RKO (cell line): ENCODE measurements at places on chromosomes 5 and 9.

GRCh38 chr9:95481000-95481399, 35.8 kb downstream of the PTCH1 start:
- DNase-seq: no peak

DNA sequence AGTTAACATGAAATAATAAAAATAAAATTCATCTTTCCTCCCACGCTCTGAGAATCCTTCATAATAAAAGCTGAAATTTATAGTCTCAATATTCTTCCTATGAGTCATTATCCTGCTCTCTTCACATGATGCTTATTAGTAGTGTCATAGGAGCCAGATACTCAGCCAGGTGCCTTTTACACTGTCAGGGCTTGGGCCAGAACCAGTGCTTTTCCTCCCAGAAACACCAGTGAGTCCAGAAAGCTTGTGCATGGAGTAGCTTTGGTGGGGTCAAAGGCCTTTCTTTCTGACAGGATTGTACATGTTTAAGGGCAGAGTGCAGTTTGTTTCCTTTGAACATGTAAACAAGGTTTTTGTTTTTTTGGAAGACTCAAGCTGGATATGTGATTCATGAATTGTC, 6.8 kb downstream of the LSM11 start:
- DNase-seq: peak; percentile 43

DNA sequence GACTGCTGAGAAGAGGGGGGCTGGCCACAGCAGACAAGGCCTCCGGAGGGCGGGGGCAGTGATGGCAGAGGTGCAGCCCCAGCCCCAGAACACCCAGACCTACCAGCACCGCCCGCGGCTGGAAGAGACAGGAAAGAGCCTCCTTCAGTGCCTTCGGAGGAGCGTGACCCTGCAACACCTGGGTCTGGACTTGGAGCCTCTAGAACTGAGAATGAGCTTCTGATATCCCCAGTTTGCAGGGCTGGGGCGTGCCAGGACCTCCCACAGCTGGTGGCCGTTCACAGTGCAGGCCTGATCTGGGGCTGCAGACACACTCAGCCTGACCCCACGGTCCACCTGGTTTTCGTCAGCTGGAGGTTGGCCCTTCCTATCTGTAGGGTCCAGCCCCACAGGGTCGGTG, 9.1 kb downstream of the LCN10 start:
- DNase-seq: no peak

DNA sequence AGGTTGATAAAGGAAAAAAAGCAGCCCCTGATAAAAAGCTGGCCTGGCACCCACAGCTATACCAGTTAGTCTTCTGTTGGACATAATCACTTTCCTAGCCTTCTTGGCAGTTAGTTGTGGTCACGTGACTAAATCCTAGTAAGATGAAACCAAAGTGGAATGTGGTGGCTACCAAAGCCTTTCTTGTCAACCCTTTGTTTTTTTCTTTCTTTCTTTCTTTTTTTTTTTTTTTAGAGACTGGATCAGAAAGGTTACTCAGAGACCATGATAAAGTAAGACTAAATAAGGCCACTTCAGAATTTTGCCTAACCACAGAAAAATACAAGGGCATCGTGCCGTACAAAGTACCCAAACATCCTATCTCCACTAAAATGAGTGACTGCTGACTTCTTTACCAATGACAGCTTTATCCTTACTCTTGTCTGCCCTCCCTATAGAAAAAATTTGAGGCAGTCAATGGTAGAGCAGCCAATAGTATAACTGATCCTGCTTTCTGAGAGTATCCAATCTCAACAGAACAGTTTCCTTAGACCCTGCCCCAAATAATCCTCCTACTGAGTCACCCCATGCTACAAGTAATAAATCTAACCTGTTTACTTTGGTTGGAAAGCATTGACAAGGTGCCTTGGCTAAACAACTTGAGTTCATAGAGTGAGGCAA, 14.2 kb upstream of the KIF27 start:
- DNase-seq: no peak

DNA sequence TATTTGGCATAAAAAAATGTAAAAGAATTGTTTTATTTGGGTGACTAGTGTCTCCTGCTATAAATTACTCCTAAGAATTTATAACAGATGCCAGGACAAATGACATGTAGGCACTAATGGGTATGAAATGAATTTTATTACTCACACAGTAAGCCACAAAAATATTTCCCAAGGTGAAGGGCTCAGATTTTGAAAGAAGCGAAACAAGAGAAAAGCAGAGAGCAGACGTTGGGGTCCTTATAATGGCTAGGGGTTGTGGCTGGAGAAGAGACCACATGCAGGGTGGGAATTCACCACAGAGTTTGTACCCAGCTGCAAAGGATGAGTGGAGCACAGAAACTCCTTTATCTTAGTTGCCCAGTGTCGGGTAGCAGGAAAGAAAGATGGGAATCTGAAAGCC, 45.0 kb upstream of the PRR16 start:
- DNase-seq: no peak

GRCh38 chr5:97009212-97009898, 73.5 kb downstream of the LNPEP start:
- no peak for DNase-seq

DNA sequence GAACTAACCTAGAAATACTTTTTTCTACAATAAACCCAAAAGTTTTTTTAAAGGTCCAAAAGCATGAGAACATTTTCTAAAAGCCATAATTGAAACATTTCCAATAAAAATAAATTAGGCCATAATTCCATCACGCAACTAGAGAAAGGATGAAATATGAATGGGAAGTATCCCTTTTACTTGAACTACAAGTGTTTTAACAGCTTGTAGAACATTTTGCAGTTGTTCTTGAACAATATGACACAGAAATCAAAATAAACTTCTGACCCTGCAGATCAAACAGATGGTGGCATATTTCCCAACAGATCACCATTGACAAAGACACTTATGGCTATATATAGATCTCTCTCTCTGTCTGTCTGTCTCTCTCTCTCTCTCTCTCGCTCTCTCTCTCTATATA, 624.4 kb downstream of the PSAT1 start:
- DNase-seq: no peak

GRCh38 chr5:76473661-76474060, 70.6 kb downstream of the IQGAP2 start:
- no peak for DNase-seq

DNA sequence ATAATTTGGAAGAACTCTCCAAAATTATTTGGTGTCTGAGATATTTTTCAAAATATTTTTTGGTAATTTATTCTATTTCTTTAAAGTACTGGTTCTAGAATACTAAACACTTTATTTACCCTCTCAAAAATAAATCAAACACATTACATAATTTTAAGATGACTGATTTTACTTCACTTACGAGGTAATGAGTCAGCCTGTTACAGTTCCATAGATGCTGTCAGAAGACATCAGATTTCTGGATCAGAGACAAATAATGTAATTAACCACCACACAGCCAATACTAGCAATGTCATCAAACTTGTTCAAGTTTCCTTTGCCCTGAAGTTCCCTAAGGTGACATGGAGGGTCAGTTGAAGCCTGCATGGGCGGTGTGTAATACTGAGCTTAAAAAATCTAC, 106.1 kb upstream of the CDH9 start:
- DNase-seq: peak; percentile 70

DNA sequence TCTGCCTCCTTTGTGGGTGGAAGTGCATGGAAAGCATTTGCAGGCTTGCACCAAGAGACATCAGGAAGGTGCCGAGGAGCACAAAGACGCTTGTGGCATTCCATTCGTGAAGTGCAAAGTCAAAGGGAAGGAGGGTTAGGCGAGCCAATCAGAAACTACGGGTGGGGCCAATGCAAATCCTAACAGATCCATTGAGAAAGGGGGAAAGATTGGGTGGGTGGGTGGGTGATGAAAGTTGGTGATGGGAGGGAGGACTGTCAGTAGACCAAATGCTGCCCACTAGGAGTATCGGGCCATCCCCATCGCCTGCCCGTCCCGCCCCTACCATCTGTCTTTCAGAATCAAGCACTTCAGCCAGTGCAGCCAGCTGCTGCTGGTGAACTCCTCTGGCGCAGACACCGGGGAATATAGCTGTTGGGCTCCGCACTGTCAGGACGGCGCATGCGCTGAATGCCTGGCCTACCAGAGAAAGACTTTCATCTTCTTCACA, 17.1 kb upstream of the ANXA6 start:
- no peak for DNase-seq

- no peak for DNase-seq
Measured at GRCh38 chr5:101686536-101687157, 609.4 kb downstream of the SLCO4C1 start.

DNA sequence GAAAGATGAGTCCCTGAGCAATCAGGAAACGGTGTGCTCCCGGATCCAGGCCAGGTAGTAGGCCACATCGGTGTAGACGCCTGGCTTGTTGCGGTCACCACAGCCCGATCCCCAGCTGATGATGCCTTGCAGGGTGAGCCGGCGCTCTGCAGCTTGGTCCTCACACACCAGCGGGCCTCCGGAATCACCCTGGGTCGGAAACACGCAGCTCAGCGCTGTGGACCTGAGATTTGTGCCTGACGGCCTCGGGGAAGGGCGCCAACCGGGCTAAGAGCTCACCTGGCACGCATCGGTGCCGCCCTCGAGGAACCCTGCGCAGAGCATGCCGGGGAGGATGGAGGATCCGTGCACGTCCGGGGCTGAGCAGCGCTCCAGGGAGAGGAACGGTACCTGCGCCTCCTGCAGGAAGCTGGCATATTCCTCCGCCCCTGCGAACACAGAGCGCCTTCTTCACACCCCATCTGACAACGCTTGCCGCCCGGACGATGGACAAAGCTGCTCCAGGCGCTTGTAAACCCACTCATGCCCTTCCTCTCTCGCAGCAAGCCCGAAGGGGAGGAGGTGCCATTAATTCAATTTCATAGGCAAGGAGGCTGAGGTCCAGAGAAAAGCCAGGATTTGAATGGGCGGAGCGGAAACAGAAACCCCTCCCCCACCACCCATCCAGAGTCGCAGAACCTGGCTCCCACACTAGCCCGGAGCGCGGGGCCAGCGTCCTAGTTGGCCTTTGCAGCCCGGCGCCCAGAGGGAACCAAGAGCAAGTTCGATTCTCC, 2.0 kb upstream of the PFN3 start:
- peak; percentile 64 for DNase-seq

DNA sequence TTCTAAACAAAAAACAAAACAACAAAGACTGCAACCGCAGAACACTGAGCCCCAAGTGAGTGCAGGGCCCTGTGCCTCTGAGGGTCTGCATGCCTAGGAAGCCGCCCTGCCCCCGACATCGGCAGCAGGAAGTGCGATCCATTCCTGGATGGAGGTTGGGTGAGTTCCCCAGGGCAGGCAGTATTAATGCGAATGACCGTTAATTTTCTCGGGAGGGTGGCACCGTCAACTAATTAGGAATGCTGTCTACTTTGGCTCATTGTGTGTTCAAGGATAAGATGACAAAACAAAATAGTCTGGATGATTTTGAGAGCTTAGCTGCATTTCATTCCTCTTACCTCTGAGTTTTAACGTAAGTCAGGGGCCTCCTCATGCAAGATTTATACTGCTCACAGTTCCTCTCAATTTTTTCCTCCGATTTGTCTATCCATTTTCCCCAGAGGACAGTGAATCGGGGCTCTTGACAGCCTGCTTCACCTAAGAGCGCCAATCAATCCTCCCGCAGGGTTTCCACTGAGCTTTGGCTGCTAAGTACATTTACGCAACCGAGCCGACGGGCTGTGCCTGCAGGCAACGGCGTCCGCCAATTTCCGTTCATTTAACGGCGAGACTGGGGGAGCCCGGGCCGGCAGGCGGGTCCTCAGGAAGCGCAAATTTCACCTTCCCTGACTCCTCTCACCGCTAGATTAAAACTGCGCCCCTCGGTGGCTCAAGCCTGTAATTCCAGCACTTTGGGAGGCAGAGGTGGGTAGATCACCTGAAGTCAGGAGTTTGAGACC, 2.9 kb upstream of the NXNL2 start:
- DNase-seq: no peak
